ENCODE measurements at places on chromosomes 3 and 15.

DNA sequence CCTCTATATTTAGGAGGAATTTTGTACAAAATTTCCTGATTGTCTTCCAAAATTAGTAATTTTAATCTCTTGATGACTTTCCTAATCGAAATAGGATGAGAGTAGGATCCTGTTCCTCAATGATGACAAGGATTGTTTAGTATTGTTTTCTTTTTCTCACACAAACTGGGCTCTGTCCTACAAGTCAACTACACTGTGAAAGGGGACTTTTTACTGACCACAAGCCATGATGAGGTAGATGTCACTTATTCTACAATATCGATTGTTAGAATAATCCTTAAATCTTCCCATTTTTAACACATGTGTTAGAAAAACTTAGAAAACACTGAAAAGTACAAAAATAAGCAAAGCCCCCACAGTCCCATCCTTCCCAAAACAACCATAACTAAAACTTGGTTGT, 35.8 kb upstream of the TSC22D2 start:
- no peak for DNase-seq

DNA sequence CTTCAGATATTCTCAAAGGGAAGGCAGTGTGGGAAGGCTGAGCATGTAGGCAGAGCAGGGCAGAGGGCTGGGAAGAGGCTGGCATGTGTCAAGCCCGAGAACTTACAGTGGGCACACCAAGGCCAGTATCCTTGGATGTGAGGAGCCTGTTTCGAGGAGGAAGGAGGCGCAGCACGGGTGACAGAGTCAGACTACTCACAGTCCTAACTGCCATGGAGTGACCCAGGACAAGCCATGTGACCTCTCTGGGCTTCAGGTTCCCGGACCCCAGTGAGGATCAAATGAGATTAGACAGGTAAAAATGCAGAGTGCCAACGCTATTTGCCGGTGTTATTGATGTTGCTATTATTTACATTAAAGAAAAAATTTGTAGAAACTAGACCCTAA, 65.3 kb downstream of the NSMCE3 start:
- DNase-seq = no peak

GRCh38 chr3:48364840-48365239, 7.2 kb upstream of the FBXW12 start:
- DNase-seq = no peak

- DNase-seq = peak; percentile 64
These were observed at the start of gene ZNF619 for GRCh38 chr3:40476478-40477470. Gene ZNF619, plus strand, starts transcription at chr3:40477122. Its CDS starts 858 bp downstream, at chr3:40477980.

GRCh38 chr15:88644741-88645140, 5.9 kb downstream of the ISG20 start:
- no peak for DNase-seq

GRCh38 chr3:166829896-166830295, 550.2 kb downstream of the ZBBX start:
- peak; percentile 45 for DNase-seq

- DNase-seq = no peak
These were observed 100.0 kb downstream of the THBS1 start for GRCh38 chr15:39680868-39681267.

DNA sequence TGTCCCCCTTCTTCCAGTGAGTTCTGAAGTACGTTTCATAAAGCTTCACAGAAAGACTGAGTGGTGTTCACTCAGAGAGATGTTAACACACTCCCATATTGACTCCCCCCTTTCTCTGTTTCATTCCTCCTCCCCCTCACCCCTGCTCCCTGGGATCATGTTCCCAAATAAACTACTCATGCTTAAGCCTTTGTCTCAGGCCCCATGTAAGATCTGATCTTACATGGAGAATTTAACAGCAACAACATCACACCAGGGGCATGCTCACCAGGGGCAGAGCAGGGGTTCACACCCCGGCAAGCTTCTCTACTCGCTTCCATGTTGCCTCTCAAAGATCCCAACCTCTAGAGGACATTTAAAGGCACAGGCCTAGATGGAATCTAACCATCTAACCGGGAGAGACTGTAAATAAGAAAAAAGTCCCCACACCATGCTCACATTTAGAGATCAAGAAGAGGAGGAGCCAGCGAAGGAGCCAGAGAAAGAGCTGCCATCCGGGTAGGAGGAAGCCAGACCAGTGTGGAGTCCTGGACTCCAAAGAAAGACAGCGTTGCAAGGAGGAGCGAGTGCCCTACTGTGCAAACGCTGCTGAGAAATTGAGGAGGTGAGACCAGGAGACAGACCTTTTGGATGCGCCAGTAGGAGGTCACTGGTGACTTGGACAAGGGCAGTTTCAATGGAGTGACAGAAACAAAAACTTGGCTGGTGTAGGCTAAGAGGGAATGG, 21.4 kb upstream of the SRP14 start:
- DNase-seq = no peak

DNA sequence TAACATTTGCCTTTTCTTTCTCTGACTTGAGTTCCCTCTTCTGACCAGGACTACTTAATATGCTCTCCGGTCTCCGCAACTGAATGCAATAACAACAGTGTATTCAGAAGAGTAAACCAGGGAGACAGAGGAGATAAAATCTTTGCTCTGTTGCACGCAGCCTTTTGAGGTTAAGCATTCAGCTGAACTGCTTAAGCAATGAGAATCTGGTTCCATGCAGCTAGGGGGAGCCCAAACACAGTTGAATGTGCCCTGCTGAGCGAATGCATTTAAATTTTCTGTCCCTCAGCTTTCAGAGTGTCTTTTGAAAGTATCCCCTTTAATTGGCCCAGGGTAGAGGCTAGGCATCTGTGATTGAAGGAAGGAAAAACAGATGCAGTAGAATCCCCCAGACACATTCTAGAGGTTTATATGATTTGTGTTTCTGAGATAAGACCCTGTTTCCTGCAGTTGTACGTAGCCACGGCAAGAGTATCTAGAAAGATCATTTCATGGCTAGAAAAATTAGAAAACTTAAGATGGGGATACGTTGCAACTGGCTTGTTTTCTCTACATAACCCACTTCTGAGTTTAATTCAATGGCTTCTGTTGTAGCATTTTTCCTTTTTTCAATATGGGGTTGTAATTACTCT, 309.6 kb downstream of the TUSC7 start:
- peak; percentile 1 for DNase-seq

DNA sequence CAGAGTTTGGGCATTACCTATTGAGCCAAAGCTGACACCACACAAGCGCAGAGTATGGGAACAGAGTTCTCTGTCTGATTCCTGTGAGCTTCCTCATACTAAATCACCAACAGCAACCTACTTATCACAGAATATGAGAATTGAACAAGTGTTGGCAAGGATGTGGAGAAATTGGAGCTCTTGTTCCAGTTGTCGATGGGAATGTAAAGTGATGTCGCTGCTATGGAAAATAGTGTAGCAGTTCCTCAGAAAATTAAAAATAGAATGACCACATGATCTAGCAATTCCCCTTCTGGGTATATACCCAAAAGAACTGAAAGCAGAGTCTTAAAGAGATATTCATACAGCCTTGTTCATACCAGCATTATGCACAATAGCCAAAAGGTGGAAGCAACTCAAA, 33.4 kb downstream of the CD86 start:
- no peak for DNase-seq

GRCh38 chr3:193815246-193816027, 222.4 kb downstream of the OPA1 start:
- DNase-seq = no peak

- DNase-seq = no peak
These were observed 7.9 kb downstream of the SCN5A start for GRCh38 chr3:38641461-38642110.

GRCh38 chr15:80587816-80588456, 107.2 kb upstream of the ABHD17C start:
- DNase-seq = no peak

- DNase-seq = peak; percentile 97
These were observed at the start of gene SEC22C for GRCh38 chr3:42581709-42582473. Gene SEC22C, minus strand, starts transcription at chr3:42581967. Its CDS starts 12,921 bp downstream, at chr3:42569046.

GRCh38 chr3:171752329-171752728, 58.0 kb downstream of the PLD1 start:
- DNase-seq = no peak

DNA sequence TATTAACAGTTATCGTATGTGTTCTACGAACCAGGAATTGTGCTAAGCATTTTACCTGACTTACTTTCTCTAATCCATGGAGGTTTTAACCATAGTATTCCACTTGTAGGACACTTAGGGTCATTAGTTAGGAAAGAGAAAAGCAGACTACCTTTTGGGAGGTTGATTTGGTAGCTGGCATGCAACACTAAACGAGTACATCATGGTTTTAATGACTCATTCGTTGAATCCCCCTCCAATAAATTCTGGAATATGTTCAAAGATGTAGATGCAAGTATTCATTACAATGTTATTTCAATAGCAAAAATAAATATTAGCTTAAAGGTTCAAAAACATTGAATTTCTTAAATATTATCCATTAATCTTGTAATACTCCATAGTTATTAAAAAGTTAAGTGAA, 162.5 kb downstream of the FMN1 start:
- no peak for DNase-seq

GRCh38 chr3:71621825-71622537, 38.5 kb upstream of the FOXP1 start:
- DNase-seq = no peak

DNA sequence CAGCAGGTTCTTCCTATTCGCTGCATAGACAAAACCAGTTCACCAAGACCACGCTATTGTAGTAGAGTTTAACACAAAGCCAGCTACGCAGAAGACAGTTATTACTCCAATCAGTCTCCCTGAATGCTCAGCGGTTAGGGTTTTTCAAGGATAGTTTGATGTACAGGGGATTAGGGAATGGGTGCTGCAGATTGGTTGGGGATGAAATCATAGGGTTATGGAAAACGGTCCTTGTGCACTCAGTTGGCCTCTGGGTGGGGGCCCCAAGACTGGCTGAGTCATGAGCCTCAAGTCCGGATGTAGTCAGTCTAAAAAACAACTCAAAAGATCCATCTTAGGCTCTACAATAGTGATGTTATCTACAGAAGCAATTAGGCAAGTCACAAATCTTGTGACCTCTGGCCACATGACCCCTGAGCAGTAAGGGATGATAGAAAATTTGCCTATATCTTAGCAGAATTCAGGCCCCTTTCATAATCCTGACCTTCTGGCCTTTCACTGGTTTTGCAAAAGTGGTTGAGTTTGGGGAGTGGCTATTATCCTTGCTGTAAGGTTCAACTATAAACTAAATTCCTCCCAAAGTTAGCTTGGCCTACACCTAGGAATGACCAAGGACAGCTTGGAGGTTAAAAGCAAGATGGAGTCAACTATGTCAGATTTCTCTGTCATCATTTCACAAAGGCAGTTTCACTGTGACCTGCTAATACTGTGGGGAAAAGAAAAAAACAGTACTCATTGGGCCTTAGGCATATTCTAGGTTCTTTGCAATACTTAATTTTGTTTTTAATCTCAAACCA, 57.7 kb downstream of the LIPC start:
- no peak for DNase-seq

DNA sequence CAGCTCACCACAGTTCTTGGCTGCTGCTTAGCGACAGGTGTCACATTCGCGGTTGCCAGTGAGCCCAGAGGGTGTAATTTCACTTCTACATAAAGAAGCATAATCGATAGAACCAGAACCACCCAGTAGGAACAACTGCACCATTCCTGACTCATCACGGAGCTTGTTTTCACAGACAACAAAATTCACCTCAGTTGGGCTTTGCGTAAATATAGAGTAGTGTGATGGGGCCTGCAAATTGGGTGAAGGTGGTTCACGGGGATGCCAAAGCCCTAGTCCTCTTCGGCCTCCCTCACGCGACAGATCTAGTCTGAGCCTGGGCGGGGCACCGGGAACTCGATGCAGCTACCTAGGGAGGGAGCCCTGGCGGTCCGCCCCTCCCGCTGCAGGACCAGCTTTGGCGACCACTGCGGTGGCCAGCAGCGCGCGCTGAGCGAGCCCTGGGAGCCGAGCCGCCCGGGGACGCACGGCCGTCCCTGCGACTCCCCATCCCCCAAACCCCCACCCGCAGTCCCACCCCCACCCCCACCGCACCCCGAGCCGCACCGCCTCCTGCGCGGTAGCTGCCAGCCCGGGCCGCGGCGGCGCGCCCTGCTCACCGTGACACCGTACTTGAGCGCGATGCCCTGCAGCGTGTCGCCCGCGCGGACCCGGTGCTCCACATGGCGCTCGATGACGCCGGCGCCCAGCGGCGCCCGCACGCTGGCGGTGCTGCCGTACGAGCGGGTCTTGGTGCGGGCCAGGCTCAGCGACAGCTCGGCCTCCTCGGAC, 519 bp downstream of the LYSMD2 start:
- DNase-seq = peak; percentile 21

DNA sequence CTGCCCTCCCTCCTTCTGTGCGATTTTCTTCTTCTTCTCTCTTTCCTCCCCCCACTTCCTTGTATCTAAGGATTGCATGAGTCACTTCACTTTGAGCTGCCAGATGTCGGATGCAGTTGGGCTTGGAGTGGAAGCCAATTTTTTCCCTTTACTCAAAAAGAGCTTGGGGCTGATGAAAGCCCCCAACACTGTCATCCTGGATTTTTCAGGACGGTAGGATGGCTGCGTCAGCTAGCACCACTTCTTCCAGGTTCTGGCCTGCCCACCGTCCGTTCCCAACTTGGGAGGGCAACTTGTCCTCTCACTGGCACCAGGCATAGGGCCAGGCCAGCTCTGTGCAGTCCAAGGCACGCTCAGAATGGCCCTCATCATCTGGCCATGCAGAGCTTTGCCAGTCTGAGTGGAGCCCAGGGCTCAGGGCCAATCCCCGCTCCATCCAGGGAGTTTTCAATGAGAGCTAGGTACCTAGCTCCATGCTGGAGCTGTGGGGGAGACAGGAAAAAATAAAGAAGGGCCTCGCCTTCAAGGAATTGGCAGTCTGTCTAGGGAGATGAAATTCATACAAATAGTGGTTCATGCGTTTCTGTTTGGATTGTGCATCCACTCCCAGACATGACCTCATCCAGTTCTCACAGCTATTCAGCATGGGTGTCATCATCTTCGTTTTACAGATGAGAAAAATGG, 47.7 kb upstream of the INSYN1 start:
- peak; percentile 61 for DNase-seq

- no peak for DNase-seq
These were observed 8.6 kb upstream of the SEC13 start for GRCh38 chr3:10329495-10330015.

GRCh38 chr15:77030048-77030927, 35.4 kb downstream of the PSTPIP1 start:
- DNase-seq = no peak

- DNase-seq = peak; percentile 89
These were observed 24.7 kb downstream of the LOXL1 start for GRCh38 chr15:73950831-73951561.

DNA sequence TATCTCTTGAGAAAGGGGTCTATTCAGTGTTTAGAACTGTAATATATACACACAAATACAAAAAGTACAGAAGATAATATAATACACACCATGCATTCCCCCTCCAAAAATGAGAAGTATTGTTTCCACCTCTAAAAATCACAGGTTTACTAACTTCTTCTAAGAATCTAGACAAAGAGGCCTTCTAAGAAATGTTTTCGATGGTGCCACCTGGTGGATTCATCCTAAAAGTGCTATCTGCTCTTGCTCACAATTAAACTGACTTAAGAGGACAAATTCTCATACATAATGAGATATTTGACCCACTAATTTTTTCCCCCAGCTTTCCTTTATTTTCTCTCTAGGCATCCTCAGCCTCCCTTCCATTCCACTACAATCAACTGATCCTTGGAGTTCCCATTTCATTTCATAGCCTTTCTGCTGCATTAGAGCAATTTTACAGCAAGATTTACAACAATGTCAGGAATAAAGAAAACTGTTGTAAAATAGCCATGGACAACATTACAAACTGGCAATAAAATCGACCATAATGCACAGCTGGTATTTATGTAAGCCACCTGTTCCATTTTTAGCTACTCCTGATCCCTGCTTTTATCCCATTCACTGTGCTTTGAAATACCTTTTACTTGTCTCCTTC, 124.6 kb downstream of the ARRDC4 start:
- peak; percentile 45 for DNase-seq

Measured in HTR-8/SVneo (cell line).